ENCODE measurements at places on chromosomes 5 and 9. TPM values are rescaled to one million over a fixed set of nuclear protein-coding genes. Genes with fewer than 3 reads are reported as not detected.

GRCh38 chr5:51829691-51830090 is 446.4 kb downstream of the ISL1 start:
- no peak for DNase-seq

- no peak for DNase-seq
These were observed 100.0 kb upstream of the PIK3R1 start for GRCh38 chr5:68115584-68115983.

DNA sequence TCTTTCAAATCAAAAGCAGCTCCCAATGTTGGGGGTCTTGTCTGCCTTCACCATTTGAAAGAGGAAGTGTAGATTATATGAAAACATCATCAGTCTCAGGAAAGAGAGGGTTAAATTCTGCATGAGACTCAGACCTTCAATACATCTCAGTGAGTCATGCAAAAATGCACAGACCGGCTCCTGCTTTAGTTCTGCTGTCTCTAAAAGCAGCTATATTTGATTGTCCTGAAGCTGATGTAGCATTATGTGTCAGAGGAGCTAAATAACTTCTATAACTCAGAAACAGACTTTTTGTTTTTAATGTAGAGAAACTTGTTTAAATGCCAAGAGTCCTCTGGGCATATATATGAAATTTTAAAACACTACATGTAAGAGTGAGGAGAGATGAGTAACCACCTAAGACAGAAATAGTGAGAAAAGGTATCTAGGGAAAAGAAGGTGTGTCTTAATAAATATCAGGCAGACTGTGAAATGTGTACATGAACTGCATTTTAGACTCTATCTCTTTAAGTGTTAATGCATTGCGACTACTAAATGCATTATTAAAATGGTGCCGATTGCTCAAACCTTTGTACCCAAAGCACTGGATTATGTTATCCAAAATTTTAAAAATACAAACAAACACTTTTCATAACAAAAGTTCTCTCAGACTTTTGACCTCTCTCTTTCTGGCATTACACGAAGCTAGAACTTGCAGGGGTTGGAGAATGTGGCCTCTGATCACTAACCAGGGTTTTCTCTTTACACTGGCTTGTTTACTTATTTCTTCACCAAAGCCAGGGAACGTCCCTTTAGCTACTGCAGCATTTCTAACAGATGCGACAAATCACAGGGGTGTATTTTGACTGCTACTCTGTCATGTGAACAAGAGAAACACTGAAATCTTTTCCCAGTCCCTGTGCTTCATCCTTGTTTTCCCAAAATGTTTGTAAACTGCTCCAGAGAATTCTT is 302.3 kb downstream of the ARL15 start:
- peak; percentile 33 for DNase-seq

Gene TMC1
- 1.1 TPM for polyA plus RNA-seq

Gene PCDHB10
- 5.3 TPM for polyA plus RNA-seq

Gene F2R
- polyA plus RNA-seq, result 19.9 TPM

- DNase-seq, result no peak
These were observed 4.7 kb upstream of the GCNT1 start for GRCh38 chr9:76454311-76454710.

Gene MAP3K1
- polyA plus RNA-seq, result 13.9 TPM

- no peak for DNase-seq
These were observed 1.0 kb downstream of the AIF1L start for GRCh38 chr9:131097126-131097947.

DNA sequence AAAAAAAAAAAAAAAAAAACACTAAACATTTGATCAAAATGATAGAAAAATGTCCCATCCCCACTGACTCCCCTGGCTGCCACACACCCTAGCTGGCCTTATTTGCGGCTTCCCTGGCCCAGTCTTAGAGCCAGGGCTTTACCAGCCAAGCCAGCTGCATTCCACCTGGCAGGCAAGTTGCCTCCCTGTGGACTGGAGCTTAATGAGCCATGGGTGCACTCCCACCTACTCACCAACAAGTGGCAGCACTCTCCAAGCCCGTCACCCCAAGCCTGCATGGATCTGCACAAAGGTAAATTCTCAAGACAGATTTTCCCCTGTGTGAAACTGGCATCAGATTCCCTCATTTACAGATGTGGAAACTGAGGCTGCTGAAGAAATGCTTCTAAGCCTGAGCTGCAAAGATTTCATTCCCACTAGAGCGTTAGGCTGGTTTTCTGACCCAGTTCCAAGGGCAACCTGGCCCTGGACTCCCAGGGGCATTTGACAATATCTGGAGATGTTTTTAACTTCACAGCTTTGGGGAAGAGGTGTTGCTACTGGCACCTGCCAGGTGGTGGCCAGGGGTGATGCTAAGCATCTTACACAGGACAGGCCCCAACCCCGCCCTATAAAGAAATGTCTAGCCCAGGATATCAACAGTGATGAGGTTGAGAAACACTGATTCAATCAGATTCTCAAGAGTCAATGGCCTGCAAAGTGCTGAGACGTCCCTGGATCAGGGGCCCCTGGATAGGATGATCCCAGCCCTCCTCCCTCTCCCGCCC is 21.9 kb upstream of the VDAC1 start:
- no peak for DNase-seq

GRCh38 chr5:36660397-36661049 is 54.1 kb downstream of the SLC1A3 start:
- DNase-seq, result no peak

DNA sequence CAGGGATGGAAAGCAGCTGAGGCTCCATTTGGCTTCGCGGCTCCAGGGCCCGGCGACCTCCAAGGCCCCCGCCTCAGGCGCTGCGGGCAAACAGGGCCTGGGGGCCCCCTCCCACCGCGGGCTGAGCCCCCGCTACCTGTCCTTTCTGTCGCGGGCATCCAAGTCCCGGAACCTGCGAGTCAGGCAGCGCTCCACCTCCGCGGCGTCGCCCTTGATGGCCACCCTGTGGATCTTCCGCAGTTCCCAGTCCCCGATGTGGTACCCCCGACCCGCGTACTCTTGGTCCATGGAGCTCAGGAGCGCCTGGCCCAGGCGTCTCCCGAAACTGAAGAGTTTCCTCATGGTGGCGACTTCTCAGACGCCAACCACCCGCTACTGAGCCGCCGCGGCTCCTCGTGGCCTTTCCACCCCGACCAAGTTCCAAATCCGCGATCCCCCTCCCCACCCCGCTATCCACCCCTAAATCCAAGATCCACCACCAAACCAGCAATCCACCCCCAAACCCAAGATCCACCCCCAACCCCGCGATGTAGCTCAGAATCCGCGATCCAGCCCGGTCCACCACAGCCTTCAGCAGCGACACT is 86.5 kb upstream of the CCDC180 start:
- no peak for DNase-seq

DNA sequence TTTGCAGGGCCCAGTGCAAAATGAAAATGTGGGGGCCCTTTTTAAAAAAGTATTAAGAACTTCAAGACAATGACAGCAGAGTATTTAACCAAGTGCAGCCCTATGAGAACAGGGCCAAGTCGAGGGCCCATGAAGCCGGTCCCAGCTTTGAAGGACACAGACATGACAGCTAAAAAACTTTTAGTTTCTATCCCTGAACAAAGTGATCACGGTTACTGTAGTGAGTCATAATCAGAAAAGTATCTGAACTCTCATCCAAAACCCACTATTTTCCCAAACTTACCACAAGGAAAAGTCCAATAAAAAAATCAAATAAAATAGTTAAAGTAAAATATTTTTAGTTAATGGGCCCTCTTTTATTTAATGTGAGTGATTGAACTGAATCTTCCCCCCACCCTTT is 126.0 kb downstream of the MEF2C start:
- no peak for DNase-seq

GRCh38 chr9:23811633-23812032 is 14.4 kb downstream of the ELAVL2 start:
- DNase-seq, result no peak

GRCh38 chr5:173742432-173742816 is 126.0 kb upstream of the BOD1 start:
- no peak for DNase-seq

DNA sequence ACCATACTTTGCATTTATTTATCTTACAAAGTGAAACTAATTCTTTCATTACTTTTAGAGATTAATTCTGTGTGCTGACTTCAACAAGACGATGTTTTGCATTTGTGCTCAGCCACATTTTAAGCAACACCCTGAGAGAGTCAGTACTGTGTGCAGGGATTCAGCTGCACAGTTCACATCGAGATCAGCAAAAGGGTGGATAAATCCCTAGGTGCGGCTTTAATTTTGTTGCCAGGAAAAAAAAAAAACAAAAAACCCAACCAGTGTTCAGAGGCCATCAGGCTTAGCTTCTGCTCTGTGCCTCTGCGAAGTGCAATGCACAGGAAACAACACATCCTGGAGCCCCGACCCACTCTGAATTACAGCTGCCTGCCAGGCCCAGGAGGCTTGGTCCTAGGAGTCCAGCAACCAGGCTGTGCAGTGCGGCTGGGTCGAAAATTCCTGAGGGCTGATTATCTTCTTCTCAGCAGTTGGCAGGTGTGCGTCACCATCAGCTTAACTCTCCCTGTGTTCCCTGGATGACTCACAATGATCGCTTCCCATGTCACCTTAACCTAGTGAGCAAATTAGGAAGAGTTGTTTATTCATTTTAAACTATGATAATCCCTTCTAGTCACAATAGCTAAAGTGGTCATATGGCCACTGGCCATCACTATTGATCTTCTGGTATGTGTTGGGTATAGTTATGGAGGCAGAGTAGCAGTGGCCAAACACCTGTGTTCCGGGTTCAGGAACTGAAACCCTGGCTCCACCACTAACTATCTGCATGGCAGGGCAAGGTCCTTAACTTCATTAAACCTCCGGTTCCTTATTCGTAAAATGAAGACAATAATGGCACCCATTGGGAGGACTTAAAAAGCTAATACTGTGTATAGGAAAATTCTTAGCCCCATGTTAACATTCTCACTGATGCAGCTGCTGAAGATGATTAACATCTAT is 31.2 kb upstream of the NDUFB6 start:
- DNase-seq, result no peak

All from hindlimb muscle (tissue), 1 donor.